ENCODE measurements at places on chromosomes 2 and 18.

GRCh38 chr2:61181382-61182058 lies 19.5 kb downstream of the C2orf74 start:
- no peak for DNase-seq

- peak; percentile 40 for DNase-seq
Observed at GRCh38 chr2:98598781-98599428, 9.4 kb downstream of the COA5 start.

GRCh38 chr2:186183406-186183805 lies 302.7 kb upstream of the ZC3H15 start:
- no peak for DNase-seq

GRCh38 chr2:231184319-231184718 lies 14.1 kb upstream of the ARMC9 start:
- no peak for DNase-seq

GRCh38 chr2:74850496-74851190 lies 16.7 kb downstream of the HK2 start:
- no peak for DNase-seq

DNA sequence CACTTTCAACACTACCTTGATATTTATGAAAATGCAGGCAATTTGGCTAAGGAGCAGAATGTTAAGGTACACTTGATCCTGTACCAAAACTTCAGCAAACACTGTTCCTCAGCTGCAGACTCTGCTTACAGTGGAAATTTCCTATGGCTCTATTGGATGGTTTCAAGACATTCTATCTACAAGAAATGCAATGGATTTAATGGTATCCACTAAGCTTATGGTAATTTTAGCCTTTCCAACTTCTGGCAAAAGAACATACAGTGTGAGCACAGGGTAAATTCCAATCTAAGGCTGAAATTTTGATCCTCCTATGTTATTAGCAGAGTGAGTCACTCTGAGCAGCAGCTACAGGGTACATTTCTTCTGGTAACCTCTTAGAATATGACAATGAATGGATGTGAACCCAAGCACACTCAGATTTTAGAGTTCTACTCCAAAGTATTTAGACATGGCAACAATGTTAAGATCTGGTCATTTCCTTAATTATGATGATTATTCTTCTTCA lies 361.8 kb upstream of the PIK3C3 start:
- no peak for DNase-seq

DNA sequence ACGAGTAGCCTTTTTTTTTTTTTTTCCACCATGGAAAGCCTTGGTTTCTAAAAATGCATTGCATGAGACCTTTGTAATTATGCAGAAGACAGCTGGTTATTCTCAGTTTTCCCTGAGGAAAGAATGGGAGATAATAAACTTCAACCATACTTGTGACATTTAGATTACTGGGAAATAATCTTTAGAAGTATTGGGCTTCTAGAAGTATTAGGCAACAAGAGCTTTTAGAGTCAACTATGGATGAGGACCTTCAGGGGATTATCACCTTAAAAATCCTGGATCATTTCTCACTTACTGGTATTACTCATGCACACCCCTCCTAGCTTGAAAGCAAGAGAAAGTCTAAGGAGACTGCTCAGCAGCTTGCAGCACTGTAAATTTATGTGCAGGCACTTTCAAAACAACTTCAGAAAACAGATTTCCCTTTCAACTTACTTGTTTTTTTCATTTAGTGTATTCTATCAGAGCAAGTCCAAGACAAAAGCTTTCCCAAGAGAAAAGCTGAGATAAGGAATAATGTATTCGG lies 175.9 kb downstream of the NRXN1 start:
- no peak for DNase-seq
